ENCODE measurements at places on chromosomes 3 and 15.

- DNase-seq: no peak
Measured at GRCh38 chr15:44286814-44287452, 1.6 kb upstream of the GOLM2 start.

- DNase-seq: no peak
Measured at GRCh38 chr3:15426579-15427118, 695 bp downstream of the METTL6 start.

DNA sequence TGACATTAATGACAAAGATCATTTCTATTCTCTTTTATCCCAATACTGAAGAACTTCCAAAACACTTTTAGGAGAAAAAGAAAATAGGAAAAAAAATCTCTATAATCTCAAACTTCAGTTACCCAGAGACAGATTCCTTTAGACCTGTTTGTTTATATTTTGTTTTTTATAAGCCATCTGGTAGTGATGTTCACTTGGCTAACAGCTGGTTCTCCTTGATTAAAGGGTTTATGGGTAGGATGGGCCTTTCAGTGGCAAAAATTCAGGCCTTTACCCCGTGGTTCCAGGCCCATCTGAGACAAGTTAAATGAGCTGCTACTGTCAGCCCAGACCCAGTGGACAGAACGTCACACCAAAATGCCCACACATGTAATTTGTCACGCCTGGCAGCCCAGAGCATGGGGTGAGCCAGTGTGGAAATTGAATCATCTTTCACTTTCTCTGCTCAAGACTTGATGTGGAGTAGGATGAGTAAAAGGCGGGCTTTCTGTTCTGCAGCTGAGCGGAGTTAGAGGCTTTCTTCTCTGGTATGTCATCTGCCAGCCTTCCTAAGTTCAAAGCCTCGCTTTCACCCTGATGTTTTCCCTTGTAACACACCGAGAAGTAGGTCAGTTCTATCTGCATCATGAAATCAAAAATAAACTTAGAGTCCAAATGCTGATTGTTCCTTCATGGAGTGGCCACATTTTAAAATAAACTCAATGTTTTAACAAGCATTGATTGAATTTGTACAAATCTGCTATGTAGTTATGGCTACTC, 62.5 kb upstream of the SKOR1 start:
- DNase-seq: no peak

DNA sequence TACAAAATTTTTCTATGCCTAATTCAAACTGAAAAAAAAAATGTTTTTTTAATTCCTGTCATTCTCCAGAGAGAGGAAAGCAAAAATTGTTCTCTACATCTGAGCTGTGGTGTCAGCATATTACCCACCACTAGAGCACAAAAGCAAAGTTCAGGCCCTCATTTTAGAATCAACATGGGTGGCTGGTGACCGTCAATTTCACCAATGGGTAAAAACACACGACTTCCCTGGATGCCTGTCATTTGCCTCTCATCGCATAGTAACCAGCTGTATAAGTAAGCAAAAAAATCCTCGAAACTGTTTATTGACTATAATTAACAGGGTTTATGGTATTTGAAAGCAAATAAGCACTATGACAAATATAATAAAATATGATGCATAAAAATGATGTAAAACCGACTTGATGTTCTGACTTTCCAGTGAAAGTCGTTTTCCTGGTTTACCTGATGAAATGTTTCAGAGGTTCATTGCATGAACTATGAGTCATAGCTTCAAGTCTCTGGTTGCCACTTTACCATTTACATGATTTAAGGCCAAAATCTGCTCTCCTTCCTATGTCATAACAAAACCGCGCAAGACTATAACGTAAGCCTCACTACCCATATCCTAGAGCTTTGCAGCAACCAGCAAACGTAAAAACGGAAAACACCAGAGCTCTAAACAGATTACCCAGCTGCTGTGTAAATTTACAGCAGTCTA, 60.5 kb downstream of the THBS1 start:
- no peak for DNase-seq

DNA sequence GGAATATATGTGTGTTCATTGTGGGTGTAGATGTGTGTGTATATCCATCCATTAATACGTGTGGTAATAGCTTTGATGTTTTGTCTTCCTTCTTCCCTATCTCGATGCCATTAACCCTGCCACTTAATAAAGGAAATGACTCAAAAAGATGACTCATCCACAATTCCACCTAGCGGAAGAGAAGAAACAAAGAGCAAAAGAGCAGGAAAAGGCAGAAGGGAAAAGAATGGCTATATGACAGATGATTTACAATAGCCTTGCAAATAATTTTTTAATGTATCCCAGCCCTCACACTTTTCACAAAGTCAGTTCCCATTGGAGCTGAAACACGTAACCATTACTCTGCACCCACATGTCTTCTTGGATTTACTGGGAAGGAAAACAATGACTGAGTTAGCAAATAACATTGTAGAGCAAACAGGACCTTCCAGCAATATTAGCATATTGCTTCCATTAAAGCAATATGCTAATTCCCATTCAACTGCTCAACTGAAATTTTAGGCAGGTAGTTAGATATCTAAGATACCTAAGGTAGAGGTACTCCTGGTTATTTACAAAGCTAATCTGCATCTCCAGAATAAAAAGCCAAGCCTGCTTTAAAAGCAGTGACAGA, 197.2 kb downstream of the KCNAB1 start:
- peak; percentile 24 for DNase-seq

- DNase-seq: no peak
Measured at GRCh38 chr3:119597548-119598288, at the start of gene PLA1A. TSS of gene PLA1A (plus strand) at chr3:119597885. CDS start at chr3:119597914, 29 bp downstream.

DNA sequence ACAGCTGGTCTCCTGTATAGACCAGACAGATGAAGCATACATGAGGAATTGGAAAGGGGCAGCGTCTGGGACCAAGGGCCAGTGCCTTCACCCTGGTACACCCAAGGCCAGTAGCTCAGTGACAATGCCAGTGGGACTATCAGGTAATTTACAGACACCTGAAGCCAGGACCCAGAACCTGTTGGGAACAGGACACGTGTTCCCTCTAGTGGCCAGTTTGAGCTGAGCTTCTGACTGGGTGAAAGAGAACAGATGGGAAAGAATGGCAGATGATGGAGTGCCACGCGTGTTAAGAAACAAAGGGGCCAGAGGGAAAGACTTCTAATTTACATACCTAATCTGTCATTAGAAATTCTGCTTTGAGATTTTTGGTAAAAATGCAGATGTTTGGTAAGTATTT, 5.1 kb upstream of the SLC25A38 start:
- peak; percentile 27 for DNase-seq

DNA sequence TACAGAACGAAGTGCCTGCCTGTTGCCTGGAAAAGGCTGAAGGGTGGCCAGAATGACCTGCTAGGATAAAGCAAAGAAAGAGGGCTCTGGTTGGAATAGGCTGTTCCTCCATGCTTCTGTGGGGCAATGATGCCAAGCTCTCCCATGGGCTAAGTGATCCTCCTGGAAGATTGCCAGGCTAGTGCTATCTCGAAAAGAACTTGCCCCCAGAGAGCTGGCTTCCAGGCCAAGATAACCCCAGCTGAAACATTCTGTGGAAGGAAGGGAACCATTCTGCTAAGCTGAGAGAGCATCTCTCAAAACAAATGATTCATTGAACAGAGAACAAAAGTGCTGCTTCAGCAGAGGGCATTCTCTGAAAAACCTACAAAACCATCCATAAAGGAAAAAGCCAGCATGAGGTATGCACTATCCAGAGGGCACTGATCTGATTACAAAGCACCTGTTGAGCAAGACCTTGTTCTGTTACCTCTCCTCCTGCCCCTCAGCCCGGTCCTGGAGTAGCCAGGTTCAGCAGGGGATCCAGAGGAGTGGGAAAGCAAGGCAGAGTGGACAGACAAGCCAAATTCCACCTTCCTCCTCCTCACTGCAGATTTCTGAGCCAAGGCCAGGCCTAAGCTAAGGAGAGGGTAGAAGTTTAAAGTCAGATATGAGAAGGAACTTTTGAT, 31.9 kb upstream of the SPRED1 start:
- no peak for DNase-seq

GRCh38 chr15:34434627-34435305, 2.8 kb downstream of the GOLGA8A start:
- DNase-seq: no peak

DNA sequence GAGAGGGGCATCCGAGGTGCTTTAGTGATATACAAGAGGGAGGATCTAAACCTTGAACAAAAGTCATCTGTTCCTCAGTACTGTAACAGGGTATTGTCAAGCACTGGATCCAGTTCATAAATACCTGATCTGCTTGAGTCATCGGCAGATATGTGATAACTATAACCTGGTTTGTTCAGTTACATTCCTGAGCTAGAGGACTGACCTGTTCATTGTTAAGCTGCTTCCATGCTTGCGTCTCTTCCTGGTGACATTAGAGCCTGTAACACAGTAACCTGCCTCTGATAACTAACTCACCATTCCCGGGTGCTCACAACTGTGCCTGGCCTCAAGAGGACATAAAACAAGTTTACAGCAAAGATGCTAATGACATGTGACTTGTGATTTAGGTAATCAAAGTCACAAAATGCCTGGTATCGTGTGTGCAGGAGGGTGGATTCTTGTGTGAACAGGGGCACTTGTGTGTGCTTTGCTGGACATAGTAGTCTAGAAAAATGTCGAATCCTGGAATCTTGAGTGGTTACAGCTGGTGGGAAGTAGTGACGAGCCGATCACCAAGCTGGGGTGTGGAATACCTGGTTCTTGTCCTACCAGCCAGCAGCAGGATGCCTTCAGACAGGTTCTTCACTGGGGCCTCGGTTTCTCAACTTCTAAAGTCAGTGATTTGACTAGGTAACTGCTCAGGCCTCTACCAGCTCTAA, 30.9 kb upstream of the POLR2M start:
- DNase-seq: no peak

- peak; percentile 99 for DNase-seq
Measured at GRCh38 chr3:42581709-42582473, at the start of gene SEC22C. TSS of gene SEC22C (minus strand) at chr3:42581967. CDS start at chr3:42569046, 12,921 bp downstream.

DNA sequence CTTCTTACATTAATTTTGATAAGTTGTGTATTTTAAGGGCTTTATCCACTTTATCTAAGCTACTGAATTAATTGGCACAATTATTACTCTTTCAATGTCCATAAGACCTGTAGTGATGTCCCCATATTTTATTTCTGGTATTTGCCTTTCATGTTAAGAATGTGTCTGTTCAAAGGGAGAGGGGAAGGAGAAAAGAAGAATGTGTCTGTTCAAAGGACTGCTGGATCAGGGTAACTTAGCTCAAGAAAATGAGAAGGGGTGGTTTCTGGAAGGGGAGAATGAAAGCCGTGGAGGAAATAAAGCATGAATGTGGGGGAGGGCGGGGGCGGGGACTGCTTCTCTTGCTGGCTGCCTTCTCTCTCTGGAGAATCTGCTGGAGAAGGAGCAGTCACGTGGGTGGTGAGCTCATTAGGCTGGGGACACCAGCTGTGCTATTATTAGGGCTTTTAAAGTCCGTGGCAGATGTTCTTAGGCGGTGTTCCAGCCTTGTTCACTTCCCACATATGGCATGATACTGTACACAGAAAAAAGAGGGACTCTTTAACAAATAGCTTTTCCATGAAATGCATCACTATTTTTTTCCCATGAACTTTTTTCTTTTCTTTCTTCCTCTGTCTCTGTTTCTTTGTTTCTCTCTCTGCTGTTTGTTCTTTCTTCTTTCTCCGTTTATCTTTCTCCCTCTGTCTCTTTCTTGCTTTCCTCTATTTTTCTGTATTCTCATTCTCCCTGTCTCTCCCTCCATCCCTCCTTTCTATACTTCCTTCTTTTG, 63.7 kb upstream of the ULK4 start:
- DNase-seq: peak; percentile 85

GRCh38 chr15:84814916-84815315, 2.2 kb upstream of the ALPK3 start:
- DNase-seq: no peak

GRCh38 chr3:59654123-59654479, 604.3 kb upstream of the CFAP20DC start:
- DNase-seq: no peak

DNA sequence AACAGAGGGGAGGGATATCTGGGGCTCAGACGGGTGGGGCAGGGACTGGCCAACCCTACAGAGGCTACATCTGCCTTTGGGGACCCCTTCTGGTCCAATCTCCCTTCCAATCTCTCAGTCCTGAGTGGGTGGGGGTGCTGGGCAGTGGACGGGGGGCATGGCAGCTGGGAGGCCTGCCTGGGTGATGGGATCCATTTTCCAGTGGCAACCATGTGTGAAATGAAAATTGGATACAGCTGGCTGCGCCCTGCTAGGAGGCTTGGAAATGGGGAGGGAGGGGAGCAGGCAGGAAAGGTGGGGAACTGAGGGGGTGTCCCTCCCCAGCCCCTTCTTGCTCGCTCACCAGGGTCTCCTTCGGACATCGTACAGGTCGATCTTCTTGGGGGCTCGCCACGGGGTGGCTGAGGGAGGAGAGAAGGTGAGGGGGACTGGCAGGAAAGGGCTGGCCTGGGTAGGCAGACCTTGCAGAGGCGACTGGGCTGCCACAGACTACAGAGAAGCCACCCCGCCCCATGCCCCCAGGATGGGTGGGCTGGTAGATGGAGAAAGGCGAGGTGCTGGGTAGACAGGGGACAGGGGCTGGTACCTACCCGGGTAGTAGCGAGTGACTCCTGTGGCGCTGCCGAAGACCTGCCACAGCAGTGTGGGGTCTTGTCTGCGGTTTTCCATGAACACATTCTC, 21.2 kb upstream of the TMEM115 start:
- no peak for DNase-seq

GRCh38 chr15:100687582-100688141, 85.3 kb downstream of the ASB7 start:
- no peak for DNase-seq

GRCh38 chr15:62407216-62407615, 242.1 kb upstream of the C2CD4B start:
- DNase-seq: no peak

DNA sequence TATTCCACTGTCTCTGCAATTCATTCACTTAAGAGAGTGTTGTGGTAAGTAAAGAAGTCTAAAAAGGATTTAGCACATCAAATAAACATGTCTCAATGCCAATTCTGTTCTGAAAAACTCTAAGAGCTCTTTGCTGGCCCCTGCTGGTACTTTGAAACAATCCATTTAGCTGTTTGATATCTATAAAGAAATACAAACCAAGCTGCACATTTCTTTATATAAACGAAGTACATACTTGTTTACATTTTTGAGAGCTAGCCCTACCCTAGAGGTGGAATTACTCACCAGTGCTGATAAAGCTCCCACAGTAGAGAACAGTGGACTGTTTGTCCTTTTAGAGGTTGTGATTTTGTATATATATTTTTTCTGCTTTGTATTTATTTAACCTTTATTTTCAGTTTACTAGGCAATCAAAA, 75.5 kb downstream of the NEDD4 start:
- peak; percentile 56 for DNase-seq

DNA sequence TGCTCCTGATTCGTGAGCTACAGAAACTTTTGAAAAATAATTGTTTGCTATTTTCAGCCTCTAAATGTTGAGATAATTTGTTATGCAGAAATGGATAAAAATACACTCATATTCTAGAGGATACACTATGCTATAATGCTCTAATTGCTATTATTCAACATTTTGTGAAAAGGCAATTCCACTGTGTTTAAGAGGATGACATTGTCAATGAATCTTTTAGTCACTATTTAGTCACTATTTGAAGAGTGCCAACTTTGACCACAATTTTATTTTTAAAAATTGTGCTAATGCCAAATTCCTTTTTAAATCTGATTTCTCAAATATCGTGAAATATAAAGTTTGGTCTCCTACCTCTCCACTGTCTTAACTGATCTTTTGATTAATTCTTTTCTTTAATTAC, 604.9 kb upstream of the KCNMB2 start:
- DNase-seq: no peak

All from hepatic stellate cell (primary cell).